ENCODE measurements at places on chromosomes 7 and 10. TPM values are rescaled to one million over a fixed set of nuclear protein-coding genes. Genes with fewer than 3 reads are reported as not detected.

GRCh38 chr7:148303295-148304082, 287.1 kb upstream of the C7orf33 start:
- no peaks in the 10 kb centered on the region for H3K4me1 ChIP-seq
- H3K4me3 ChIP-seq, result no peak overlapping the region
- no peaks in the 10 kb centered on the region for H3K36me3 ChIP-seq
- peak overlapping the region; percentile 1 for H3K27ac ChIP-seq
- DNase-seq, result peak; percentile 70
- no peaks in the 10 kb centered on the region for H3K27me3 ChIP-seq

The FGL2 gene
- total RNA-seq, result 23.3 TPM

DNA sequence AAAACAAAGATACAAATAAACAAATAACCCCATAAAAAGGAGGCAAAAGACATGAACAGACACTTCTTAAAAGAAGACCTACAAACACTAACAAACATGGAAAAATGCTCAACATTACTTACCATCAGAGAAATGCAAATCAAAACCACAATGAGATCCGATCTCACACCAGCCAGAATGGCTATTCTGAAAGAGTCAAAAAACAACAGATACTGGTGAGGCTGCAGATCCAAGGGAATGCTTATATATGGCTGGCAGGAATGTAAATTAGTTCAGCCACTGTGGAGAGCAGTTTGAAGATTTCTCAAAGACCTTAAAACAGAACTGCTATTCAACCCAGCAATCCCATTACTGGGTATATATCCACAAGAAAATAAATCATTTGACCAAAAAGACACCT, 80.4 kb upstream of the NRP1 start:
- H3K4me3 ChIP-seq, result no peak overlapping the region
- DNase-seq, result no peak
- no peaks in the 10 kb centered on the region for H3K4me1 ChIP-seq

DNA sequence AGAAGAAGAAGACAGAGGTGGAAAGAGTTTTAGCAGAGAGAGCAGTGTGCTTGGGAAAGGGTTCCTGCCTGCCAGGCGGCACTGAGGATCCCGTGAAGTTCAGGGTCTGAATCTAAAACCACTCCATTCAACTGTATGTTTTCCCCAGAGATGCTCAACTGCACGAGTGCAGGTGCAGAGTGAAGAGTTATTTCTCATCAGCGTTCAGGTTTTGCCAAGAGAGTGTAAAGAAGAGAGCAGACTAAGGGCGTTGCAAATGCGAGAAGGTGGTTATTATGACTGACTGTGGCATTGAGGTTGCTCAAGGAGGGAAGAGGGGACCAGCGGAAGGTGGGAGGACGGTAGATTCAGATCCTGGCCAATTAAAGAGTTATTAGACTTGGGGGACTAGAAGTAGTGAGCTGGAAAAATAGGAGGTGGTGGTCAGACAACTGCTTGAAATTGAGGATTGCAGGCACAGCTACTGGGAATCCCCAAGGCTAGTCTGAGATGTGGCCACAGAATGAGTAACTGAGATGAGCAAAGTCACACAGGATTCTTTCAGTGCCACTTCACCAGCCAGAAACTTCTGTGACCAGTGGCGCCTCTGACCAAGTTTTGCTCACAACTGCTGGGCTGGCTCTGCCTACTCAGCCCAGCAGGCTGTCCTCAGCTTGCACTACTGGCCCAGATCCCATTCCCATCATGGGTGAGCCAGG, 29.1 kb downstream of the STRA8 start:
- no peaks in the 10 kb centered on the region for H3K36me3 ChIP-seq
- H3K27ac ChIP-seq, result no peak overlapping the region
- no peaks in the 10 kb centered on the region for H3K4me1 ChIP-seq
- no peak for DNase-seq
- H3K27me3 ChIP-seq, result no peaks in the 10 kb centered on the region

DNA sequence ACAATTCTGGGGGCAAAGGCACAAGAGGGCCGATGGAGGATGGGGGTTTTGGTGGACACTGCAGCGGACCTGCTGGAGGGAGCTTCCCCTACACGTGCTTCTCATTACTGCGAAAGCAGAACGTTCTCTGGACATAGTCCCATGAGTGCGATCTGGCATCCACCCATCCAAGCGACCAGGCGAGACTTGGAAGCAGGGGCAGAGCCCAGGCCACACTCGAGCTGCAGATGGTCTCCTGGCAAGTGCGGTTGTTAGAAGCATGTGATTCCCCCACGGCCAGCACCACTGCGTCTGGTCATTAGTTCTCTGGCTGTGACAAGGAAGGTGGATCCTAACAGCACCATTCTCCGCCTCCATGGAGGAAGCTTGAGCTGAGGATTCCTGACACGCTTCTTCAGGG, 118.4 kb upstream of the TCERG1L start:
- no peak for DNase-seq
- no peak overlapping the region for H3K27ac ChIP-seq
- no peaks in the 10 kb centered on the region for H3K27me3 ChIP-seq
- no peak overlapping the region for H3K4me3 ChIP-seq
- no peaks in the 10 kb centered on the region for H3K4me1 ChIP-seq

The CTAGE8 gene
- 10.2 TPM for total RNA-seq

GRCh38 chr10:4639960-4640359, 186.0 kb upstream of the AKR1E2 start:
- H3K4me1 ChIP-seq, result no peaks in the 10 kb centered on the region
- no peaks in the 10 kb centered on the region for H3K36me3 ChIP-seq
- no peak for DNase-seq
- H3K4me3 ChIP-seq, result no peak overlapping the region
- no peak overlapping the region for H3K27ac ChIP-seq

The EBF3 gene
- 1.9 TPM for total RNA-seq

The TRIM50 gene
- total RNA-seq, result not detected

DNA sequence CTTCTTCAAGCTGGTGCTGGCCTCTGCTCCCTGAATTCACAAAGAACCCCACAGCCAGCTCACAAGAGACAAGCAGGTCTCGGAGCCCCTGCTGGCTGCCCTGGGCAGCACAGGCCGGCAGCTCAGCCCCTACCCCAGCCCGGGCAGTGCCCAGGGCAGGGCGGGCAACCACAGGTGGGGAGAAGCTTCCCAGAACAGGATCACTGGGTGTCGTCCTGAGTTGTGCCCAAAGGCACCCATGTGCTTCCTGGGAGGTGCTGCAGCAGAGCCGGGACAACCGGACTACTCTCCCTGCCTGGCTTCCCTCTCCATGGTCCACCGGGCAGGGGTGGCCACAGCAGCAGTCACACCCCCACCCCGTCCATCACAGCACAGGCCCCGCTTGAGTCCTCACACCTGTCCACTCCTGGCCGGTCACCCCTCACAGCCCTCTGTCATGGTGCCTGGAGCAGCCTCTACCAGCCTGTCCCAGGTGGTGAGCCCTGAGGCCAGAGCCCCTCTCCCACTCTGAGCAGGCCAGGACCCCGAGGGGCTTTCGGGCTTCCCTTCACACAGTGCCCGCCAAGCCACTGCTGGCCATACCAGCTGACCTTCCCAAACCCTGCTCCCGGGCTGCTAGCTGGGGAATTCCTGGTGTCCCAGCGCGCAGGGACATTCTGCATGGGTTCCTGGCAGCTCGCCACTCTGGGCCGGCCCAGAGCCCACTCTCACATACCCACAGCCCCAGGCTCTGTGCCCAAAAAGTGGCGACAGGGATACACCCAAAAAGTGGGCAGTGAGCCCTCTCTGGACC, 3.1 kb downstream of the RASGEF1A start:
- H3K27ac ChIP-seq, result no peak overlapping the region
- no peak overlapping the region for H3K4me3 ChIP-seq
- peaks cover 11% of the 10 kb centered on the region for H3K27me3 ChIP-seq

DNA sequence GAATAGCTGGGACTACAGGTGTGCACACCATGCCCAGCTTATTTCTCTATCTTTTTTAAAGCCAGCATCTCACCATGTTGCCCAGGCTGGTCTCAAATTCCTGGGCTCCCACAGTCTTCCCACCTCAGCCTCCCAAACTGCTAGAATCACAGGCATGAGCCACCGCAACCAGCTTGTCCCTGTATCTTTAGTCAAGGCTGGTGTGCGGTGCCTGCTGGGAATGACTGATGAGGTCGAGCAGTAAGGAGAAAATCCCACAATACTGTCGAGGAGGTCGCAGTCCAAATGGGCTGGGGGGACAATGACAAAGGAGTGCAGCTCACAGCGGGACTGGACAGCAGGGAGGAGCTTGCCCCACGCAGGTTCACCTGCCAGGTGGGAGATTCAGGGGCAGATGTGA, 50.2 kb upstream of the CALN1 start:
- H3K27me3 ChIP-seq, result no peaks in the 10 kb centered on the region
- no peaks in the 10 kb centered on the region for H3K36me3 ChIP-seq
- DNase-seq, result no peak
- no peak overlapping the region for H3K4me3 ChIP-seq

Measured in Peyer's patch (tissue), 4 donors.